ENCODE measurements at places on chromosomes 2 and 18. TPM values are rescaled to one million over a fixed set of nuclear protein-coding genes. Genes with fewer than 3 reads are reported as not detected.

ZFAND2B gene
- total RNA-seq: 48.0 TPM

GKN1 gene
- total RNA-seq: not detected

STAT1 gene
- total RNA-seq: 36.9 TPM

SLC30A3 gene
- not detected for total RNA-seq

CFAP210 gene
- not detected for total RNA-seq

GRCh38 chr2:102321941-102322719 is 10.8 kb downstream of the IL1RL1 start:
- DNase-seq: no peak

DNA sequence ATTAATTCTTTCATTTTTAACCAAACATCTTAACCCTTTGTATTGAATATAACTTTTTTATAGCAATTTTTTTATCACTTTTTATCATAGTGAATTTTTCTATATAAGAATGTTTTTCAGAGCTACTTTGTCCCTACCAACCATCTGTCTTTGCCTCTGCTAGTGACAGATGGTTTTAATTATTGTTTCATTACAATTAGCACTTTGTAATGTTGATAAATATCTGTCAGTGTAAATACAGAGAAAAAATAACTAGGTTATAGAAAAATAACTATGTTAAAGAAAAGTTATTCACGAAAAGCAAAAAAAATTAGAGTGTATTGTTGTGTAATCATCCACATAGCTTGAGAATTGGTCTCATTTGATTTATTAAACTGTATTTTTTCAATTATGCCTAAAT is 91.0 kb upstream of the CDH19 start:
- DNase-seq: no peak

DNA sequence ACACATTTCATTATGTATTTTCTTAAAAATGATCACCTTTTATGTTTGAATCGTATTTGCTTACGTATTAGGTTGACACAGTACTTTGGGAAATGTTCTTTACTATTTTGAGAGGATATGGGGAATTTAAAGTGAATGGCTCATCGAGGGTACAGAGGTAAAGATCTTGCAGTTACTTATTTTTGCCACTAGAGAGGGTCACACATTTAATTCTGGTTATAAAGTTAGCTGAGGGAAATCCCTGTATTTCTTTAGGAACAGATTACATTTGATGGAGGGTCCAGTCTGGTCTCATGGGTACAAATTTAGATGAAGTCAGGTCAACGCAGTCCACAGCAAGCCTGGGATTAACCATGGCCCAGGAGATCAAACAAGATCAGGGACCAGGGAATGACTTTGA is 24.5 kb downstream of the DYNC2LI1 start:
- DNase-seq: no peak

DNA sequence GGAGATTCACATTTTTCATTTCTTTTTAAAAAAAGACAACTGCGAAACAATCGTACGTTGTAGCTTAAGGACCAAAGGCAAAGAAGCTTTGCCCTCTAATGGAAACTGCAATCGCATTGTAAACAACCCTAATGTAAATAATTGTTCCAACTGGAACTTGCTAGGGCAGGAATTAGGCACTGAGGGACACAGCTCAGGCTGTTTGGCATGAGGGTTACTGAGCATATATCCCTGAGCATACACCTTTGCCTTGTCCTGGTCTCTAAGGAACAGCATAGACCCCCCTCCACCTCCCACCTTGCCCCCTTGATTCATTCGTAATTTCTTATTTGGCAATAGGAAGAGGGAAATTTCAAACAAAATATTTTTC is 396.4 kb downstream of the LNPK start:
- DNase-seq: no peak

- no peak for DNase-seq
Observed at GRCh38 chr2:23498943-23499342, 114.0 kb downstream of the KLHL29 start.

DNA sequence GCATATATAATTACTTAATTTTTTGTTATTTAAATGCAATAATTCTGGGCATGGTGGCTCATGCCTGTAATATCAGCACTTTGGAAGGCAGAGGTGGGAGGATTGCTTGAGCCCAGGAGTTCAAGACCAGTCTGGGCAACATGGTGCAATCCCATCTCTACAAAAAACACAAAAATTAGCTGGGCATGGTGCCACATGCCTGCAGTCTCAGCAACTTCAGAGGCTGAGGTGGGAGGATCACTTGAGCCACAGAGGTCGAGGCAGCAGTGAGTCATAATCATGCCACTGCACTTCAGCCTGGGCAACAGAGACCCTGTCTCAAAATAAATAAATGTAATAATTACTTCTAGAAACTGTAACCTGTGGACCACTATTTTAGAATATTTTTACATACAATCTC is 21.5 kb upstream of the TMEM87B start:
- no peak for DNase-seq

DNA sequence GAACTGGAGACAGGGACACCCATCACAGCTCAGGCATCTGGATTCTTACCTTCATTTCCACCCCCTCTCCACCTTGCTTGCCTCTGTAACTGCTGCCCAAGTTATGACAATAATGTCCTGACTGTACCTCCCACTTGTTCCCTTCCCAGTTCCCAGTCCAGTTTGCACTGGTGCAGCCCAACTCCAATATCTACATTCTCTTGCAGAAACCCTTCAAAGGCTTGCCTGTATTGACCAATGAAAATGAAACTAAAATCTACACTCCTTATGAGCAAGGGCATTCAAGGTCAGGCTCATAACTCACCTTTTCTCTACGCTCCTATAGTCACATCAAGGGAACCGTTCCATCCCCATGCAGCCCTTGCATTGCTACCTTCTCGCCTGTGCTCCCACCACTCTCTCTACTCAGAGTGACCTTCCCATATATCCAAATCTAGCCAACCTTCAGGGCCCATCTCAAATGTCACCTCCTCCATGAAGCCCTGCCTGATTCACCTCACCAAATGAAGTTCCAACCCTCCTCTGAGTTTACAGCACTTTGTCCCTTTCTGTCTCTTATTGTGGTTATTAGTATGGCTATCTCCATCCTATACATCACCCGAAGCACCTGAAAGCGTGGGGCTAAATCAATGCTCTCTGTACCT is 219.0 kb downstream of the ALPK2 start:
- no peak for DNase-seq

- DNase-seq: no peak
Observed at GRCh38 chr2:206824087-206824618, 58.7 kb downstream of the FASTKD2 start.

DNA sequence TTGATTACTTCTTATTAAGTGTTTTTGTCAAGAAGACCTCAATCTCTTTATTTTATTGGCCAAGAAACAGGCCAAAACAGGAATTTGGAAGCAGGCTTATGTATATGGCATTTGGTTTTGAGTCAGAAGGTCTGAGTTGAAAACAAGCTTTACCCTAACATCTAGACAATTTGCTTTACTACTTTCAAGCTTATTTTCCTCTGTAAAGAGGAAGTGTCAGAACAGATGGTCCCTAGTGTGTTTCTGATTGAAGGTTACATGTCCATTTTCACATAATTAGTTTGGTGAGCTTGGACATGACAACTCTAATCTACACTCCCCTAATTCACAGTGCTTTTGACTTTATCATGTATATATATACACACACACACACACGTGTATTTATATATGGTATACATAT is 19.8 kb upstream of the MAP4K4 start:
- no peak for DNase-seq

- DNase-seq: no peak
Observed at GRCh38 chr2:160060297-160060696, 2.1 kb downstream of the PLA2R1 start.

DNA sequence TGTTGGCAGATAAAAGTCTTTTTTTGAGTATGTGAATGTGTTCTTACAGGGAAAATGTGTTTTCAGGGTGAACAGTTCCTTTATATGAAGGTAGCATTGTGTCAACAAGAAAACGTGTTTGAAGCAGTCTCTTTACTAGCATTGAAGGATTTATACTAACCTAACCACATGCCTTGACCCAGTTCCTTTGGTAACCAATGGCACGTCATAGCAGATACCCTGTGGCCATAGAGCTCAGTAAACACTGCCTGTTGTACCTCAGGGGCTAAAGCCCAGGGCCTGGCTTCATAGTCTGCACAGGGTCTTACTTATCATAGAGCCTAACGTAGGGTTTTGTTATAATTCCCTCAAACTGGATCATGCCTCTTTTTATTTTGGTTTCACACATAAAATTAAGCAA is 32.1 kb upstream of the NFU1 start:
- DNase-seq: no peak

DNA sequence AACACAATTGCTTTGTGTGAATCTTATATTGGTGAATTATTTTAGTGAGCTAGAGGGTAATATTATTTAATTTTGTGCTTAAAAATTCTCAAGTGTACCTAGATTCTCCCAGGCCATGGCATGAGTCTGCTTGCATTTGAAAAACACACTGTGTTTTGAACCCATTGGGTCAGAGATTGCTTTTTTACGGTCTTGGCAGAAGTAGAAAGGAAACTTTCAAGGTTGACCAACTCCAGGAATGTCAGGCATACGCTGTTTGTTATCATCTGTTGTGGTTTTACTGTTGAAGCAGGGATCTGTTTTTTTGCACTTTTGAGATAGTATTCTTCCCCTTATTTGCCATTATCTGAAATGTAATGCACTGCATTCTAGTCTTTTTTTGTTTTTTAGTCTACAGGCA is 377.4 kb downstream of the RPRM start:
- no peak for DNase-seq

- DNase-seq: no peak
Observed at GRCh38 chr2:238376884-238377391, 49.8 kb upstream of the ASB1 start.

Measured in gastrocnemius medialis (tissue), 4 donors.